Renal pelvis (tissue), 12 donors: ENCODE measurements at places on chromosomes 6 and 20. TPM values are rescaled to one million over a fixed set of nuclear protein-coding genes. Genes with fewer than 3 reads are reported as not detected.

NKAIN4 gene
- polyA plus RNA-seq: 43.8 TPM

- DNase-seq: no peak
These were observed 21.3 kb upstream of the WFDC2 start for GRCh38 chr20:45448270-45448669.

GRCh38 chr6:38639498-38640215 is at the start of gene BTBD9:
TSS of gene BTBD9 (minus strand) at chr6:38639929.
- DNase-seq: peak; percentile 86

DNA sequence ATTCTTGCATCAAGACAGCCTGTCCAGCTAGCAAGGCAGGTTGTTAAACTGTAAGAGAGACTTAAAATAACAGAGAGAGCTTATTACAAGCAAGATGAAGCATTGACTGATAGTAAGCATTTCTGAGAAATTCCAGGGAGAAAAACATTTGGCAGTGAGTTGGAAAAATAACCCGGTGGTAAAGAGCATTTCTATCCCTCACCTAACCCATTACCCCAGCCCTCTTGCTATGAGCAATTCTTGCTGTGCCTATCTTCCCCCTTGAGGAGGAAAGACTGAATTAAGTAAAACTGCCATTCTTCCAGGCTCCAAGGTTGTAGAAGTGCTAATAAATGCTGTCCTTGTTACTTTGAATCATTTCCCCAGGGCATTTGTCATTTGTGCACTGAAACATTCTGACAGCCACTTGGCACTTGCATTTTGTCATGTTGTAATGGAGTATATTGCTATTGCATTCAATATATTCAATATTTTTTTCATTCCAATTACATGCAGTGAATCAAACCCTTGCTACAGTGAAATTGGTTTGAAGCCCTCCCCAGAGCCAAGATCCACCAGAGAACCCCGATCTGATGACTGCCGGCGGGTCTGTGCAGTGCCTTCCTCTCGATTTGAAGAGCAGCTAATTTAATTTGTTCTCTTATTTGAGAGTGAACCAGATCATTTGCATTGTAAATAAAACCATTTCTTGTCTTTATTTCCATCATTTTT is 291.1 kb downstream of the HIVEP2 start:
- no peak for DNase-seq

DLGAP4 gene
- polyA plus RNA-seq: 69.3 TPM

DNA sequence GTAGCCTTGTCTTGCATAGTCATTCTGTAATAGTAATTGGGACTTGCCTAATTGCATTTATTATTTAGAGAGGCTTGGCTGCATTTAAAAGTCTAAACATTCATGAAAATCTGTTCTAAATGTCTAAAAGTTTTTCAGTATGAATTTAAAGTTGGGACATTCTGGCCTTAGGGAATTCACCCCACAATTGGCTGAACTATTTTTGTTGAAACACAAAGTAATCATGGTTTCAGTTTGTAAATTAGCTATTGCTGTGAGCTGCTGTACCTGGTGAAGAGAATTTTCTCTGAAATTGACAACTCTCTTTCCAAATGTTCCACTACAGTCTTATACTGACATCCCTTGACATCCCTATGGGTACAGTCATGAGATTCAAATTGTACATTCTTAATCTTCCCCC is 253.0 kb downstream of the FARS2 start:
- no peak for DNase-seq

DNA sequence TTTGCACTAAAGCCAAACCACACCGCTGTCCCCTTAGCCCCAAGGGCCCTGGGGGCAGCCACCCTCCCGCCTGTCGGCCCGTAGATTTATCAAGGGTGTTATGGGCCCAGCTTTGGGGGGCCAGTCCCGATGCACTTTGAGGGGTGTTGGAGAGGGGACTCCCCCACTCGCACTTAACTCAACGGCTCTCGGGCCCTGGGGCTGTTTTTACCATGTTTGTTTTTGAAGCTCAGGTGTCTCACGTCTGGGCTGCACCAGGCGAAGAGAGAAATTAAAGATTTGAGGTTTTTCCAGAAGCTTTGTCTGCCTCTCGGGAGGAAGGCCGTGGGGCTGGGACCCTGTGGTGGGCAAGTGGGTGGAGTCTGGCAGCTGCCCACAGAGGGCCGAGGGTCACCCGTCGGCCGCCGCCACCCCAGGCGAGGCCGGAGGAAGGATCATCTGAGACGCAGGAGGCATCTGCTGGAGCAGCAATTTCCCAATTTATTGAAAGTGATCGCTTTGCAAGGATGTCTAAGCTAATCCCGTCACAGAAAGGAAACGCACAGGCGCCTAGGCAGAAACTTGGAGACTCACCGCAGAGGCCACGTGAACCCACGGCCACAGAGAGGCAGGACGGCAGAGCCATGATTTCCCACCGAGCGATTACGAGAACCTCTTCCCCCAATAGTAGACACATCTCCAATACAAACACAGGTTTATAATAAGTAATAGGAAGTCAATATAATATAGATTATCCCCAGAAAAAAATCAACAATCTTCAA is 3.8 kb downstream of the SLC2A4RG start:
- no peak for DNase-seq

DNA sequence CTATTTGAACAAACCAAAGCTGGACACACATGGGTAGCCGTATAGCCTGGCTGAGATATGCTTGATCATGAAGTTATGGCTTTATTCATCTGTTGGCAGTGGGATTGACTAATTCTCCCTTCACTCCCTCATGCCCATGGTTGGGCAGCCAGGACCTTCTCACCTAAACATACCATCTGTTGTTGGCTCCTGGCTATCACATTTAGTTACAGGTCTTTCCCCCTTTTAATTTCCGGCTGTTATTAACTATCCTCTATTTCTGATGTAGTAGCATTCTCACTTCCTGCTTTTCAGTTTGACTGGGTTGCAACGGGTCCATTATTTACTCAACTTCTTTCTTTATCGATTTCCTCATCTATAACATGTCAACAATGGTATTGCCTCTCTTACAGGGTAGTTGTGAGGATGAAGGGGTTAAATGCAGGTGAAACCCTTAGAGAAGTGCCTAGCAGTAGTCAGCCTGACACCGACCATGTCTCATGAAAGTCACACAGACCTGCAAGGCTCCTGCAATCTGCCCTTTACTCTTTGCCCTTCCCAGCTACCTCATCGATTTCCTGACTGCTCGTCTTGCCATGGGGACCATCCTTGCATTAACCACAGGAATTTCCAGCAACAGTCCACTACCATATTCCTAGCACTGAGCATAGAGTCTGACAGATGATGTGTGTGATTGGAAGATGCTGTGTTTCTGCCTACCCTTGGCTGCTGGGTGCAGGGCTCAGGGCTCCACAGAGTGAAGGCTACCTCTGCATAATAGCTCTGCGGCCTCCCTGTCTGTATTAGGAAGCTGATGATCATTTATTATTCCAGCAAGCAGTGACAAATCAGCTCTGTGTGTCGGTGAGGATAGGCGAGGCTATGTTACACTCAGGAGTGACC is 42.2 kb downstream of the PPP1R14C start:
- no peak for DNase-seq

AARS2 gene
- 19.5 TPM for polyA plus RNA-seq

DNA sequence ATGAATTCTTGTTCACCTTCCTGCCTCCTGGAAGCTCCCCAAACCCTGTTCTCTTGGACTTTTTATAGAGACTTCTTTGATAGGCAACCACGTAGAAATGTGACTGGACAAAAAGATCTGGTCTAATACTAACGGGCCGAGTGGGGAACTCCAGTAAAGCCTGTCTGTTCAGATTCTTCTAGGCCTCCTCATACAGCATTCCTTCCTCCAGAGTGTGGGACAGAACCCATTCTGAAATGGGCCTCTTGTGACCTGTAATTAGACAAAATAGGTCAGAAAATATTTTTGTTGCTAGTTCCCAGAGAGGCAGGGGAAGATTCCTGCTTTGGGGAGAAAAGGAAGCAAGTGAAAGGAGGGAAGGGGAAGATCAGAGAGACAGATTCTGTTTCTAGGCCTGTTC is 374.3 kb downstream of the CDH26 start:
- no peak for DNase-seq

SSTR4 gene
- not detected for polyA plus RNA-seq

CENPQ gene
- 10.5 TPM for polyA plus RNA-seq
